ENCODE measurements at places on chromosomes 4 and X.

GRCh38 chr4:183354219-183354618, 32.0 kb upstream of the CLDN24 start:
- no peak for DNase-seq

- DNase-seq, result no peak
Observed at GRCh38 chr4:110357521-110357920, 118.4 kb upstream of the ENPEP start.

DNA sequence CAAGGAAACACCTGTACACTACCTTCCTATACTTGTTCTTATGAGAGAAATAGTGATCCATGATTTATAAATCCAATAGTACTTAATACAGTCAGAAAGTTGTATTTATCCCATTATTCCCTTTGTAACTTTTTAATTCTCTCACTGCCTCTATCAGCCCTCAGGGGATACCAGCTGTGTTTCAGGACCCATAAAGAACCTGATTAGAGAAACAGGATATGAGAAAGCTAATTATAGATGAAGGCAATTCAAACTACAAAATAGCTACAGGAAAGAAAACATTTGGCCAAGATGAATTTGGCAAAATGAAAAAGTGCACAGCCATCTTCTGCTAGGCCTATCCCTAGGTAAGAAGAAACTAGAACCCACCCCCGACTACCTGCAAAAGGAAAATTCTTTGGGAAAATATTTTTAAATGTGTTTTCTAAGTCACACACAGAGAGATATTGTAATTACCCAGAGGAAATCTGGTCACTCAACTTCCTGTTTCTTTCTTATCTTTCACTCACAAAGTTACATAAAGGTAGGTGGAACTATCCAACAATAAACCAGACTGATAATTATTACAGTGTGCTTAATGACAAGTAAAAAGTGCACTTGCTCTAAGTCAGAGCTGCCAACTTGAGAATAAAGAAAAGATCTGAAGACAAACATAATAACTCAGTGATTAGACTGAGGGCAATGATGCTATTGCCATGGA, 836.5 kb upstream of the HTR2C start:
- no peak for DNase-seq

- DNase-seq, result no peak
Observed at GRCh38 chrX:20445109-20445508, 178.4 kb upstream of the RPS6KA3 start.

GRCh38 chr4:987624-988513, 1.0 kb downstream of the IDUA start:
- no peak for DNase-seq

DNA sequence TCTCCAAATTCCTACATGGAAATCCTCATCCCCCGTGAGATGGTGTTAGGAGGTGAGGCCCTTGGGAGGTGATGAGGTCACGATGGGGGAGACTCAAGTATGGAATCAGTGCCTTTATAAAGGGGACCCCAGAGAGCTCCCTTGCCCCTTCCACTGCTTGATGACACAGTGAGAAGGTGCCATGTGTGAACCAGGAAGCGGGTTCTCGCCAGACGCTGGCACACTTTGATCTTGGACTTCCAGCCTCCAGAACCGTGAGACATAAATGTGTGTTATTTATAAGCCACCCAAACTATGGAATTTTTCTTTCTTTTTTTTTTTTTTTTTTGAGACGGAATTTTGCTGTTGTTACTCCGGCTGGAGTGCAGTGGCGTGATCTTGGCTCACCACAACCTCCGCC, 237.6 kb downstream of the DHRSX start:
- no peak for DNase-seq

DNA sequence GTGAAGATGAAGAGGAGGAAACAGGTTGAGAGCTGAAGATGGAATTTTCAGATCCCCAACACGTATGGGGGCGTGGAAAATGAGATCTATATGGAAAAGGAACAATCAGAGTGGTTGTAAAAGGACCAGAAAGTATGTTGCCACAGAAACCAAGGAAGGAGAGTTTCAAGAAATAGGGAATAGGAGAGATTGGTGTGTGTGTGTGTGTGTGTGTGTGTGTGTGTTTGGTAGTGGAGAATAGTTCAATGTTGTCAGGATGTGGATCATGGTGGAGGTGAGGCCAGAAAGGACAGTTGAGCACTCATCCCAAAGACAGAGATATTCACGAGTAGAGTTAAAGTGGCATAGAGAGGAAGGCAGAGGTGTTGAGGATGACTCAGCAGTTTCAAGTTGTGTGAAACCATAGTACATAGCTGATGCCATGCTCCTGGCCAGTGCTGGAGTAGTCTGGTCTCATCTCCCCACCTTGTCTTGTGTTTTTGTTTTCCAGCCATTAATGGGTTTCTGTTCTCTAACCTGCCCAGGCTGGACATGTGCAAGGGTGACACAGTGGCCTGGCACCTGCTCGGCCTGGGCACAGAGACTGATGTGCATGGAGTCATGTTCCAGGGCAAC, 36.1 kb downstream of the HEPH start:
- no peak for DNase-seq

- no peak for DNase-seq
Observed at GRCh38 chr4:113106108-113106507, 56.7 kb downstream of the ANK2 start.

- DNase-seq, result no peak
Observed at GRCh38 chr4:52317981-52318380, 266.9 kb downstream of the SPATA18 start.

- no peak for DNase-seq
Observed at GRCh38 chrX:115988825-115989224, 181.7 kb upstream of the AGTR2 start.

GRCh38 chr4:110950731-110951130, 327.9 kb upstream of the PITX2 start:
- DNase-seq, result no peak

DNA sequence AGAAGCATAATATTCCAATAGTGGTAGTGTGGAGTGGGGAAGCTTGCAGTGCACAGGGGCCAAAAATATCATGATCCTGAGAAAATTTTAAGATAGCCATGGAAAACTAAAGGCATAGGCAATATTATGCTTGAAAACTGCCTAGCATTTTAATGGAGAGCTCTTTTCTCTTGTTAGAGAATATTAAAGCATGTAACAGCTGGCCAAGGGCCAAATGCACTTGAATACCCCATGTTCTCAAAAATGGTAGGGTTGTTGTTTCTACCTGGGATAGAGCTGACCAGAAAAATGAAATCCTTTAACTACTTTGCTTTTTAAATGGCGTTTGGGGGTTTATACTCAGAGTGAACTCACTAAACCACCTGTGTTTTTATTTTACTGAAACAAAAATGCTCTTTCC, 739.6 kb upstream of the SLIT2 start:
- DNase-seq, result no peak

DNA sequence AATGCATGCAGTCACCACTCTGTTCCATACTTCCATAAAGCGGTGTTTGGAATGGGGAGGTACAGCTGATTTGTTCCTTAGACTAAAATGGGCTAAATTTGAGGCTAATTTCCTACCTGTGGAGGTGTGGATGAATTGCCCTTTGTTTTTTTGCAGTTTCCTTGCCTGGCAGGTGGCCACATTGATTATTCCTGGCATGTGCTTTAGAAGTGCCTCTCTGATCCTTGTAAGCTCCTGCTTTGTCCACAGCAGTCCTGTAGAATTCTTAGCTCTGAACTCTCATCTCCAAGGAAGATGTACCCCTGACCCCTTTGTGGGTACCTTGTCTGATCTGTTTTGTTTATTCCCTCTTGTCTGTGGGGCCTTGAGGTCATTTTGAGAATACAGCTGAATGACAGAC, 136.8 kb downstream of the ADGRL3 start:
- no peak for DNase-seq

- DNase-seq, result no peak
Observed at GRCh38 chr4:79164907-79165610, 160.8 kb downstream of the NAA11 start.

DNA sequence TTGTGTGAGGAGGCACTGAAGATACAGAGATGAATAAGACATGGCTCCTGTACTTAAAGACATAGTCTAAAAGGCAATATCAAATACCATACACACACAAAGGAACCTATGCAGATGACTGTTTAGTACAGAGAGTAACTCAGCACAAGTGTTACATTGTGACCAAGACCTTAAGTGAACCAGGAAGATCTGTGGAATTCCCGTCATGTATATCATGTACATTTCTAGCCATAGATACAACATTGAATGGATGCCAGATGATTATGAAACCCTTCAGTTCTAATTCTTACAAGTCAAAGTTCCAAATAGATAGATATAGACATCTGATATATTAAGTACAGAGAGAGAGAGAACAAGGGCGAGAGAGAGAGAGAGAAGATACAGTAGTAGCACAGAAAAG, 73.2 kb downstream of the PAK3 start:
- DNase-seq, result no peak

GRCh38 chrX:135528756-135529155, 8.3 kb downstream of the INTS6L start:
- no peak for DNase-seq

- no peak for DNase-seq
Observed at GRCh38 chr4:166065324-166065723, 192.3 kb downstream of the TLL1 start.

- peak; percentile 83 for DNase-seq
Observed at GRCh38 chr4:110631584-110632505, 9.0 kb upstream of the PITX2 start.

DNA sequence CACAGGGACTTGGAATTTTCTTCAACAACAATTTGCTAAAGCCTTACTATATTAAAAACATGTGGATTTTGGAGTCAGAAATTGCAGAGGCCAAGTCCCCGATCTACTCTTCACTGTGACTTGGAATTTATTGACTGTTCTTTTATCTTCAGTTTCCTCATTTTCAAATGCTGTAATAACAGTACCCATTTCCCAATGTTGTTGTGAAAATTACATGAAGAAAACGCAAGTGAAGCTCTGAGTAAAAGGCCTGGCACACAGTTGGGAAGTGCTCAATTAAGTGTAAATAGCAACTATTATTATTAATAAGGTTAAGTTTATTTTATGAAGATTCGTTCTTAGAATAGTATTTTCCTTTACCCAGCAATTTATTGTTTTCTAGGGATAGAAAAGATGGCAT, 15.7 kb downstream of the STBD1 start:
- DNase-seq, result no peak

DNA sequence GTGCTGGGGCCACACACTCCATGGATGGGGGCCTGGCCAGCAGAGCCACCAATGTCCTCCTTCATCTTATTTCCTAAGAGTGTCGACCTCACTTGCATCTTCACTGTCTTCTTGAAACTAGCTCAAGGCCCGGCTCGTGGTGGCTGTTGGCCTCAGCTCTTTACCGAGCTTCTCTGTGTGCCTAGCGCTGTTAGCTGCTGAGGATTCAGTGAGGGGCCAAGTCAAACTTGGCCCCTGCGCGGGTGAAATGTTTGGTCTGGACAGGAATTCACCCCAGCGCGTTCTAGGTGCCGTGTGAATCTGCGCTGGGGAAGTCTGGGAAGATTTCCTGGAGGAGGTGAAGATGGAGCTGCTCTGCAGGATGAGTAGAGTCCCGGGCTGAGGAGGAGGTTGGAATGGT, 8.5 kb downstream of the SORCS2 start:
- no peak for DNase-seq

DNA sequence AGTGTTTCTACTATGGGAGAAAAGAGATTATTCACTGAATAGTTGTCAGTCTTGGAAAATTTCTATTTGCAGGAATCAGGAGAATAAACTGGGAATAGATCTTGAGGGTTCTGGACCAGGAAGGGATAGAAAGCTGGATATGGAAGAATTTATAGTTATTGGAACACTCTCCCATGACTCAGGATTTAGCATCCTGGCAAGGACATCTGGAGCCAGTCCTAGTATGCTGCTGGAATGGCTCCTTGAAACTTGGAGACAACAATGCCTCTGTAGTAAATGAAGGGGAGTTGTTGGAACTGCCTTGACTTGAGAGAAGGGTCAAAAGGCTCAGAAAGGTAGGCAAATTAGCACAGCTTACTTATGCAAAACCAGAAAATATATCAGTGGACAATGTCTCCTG, 23.5 kb upstream of the THOC2 start:
- no peak for DNase-seq

- no peak for DNase-seq
Observed at GRCh38 chrX:15903186-15903681, 48.6 kb upstream of the AP1S2 start.

DNA sequence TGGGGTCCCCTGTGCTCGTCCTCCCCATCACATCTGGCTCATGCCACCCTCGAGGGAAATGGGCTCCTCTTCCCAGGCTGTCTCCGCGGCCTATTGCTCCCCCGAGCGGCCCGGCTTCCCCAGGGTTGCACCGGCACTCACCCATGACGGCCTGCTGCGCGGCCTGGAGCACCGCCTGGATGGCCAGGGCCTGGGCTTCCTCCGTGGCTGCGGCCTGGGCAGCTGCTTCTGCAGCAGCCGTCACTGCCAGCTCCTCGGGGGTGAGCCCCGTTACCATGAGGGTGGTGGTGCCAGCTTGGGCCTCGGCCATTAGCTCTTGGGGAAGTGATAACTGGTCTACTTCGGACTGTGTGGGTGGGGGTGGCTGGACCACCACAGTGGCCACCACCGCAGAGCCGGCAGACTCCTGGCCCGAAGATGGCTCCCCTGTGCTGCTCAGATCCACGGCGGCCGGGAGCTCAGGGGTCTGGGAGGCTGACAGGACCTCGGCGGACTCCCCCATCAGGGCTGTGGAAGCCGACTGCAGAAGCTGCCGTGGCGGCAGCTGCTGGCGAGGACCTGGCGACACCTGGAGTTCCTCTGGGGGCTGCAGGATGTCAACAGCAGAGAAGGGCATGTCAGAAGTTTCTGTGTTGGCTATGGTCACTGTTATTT, 8.1 kb upstream of the RENBP start:
- no peak for DNase-seq

GRCh38 chr4:113904877-113905276, 74.6 kb downstream of the ARSJ start:
- DNase-seq, result no peak

DNA sequence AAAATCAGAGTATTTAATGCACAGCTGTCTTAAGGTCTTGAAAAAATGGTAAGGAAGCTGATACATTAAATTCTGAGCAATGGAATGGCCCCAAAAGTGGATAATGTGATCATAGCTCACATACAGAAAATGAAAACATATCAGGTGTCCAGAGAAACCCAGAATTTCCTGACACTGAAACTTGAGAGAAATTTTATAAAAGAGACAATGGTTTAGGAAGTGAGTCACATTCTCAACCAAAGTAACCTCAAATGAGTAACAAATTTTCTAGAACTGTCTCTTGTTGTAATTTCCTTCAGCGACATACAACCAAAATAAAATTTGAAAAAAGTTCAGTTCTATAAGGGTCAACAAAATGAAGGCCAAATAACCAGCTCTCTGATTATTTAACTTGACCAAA, 37.4 kb upstream of the PACRGL start:
- DNase-seq, result peak; percentile 23

- DNase-seq, result no peak
Observed at GRCh38 chr4:188423039-188423438, 283.8 kb downstream of the TRIML1 start.

DNA sequence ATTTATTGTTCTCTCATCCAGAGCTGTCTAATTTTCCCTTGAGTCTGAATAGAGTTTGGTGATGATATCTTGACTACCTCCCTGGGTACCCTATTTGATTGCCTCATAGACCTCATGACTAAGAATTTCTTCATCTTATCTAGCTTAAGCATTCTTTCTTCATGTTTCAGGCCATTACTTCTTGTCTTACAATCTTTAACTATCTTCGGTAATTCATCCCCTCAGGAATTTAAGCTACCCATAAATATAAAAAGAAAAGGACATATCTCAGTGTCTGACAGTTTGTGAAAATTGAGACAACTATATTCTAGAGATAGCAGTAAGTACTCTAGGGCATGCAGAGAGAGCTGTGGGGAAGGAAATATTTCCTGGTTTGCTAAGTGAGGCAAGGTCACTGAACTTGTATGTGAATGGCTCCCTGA, 466.1 kb upstream of the GRID2 start:
- peak; percentile 75 for DNase-seq

Data from HS-5 (cell line).